Panc1 (cell line): ENCODE measurements at places on chromosomes 12 and 14.
A peak's percentile ranks its signal among the peaks of the same experiment; 100 is the strongest.

- DNase-seq: no peak
- H3K27me3 ChIP-seq: no peaks in the 10 kb centered on the region
- H3K4me1 ChIP-seq: peaks cover 27% of the 10 kb centered on the region
- H3K4me3 ChIP-seq: peak overlapping the region; percentile 79
Measured at GRCh38 chr14:67242168-67242420, 859 bp downstream of the PALS1 start.

DNA sequence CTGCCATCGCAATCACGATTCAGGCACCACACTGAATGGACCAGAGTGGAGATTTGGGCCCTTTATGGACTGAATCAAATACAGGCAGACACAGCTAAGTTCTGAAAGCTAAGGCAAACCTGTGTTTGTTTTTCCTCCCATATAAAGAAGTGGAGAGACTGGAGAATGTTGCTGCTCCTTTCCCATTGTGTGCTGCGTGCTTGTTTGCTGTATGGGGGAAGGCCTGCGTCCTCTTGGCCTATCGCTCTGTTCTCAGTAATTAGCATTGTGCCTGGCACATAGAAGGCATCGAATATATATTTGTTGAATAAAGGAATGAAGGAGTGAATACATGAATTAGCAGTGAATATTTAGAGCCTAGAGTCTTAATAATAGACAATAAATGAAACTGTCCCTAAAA is 12.4 kb downstream of the ST8SIA1 start:
- DNase-seq: no peak
- H3K4me1 ChIP-seq: no peaks in the 10 kb centered on the region
- no peaks in the 10 kb centered on the region for H3K36me3 ChIP-seq

- H3K4me1 ChIP-seq: peaks cover 27% of the 10 kb centered on the region
- H3K27me3 ChIP-seq: no peaks in the 10 kb centered on the region
- no peak overlapping the region for H3K4me3 ChIP-seq
- peak overlapping the region; percentile 77 for H3K27ac ChIP-seq
Measured at GRCh38 chr14:101973356-101973755, 9.0 kb downstream of the DYNC1H1 start.

DNA sequence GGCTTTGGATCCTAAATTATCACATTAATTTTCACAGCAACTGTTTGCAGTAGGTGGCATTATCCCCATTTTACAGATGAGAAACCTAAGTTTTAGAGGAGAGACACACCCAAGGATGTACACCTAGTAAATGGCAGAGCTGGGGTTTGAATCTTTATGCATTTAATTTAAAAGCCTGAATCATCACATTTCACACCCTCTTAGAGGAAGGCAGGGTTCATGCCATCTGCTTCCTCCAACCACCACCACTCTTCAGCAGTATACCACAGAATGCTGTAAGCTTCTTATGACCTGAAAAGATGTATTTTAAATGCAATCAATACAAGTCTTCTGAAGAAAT is 90.3 kb downstream of the CRADD start:
- DNase-seq: no peak
- no peaks in the 10 kb centered on the region for H3K27me3 ChIP-seq
- no peak overlapping the region for H3K4me3 ChIP-seq
- peaks cover 3% of the 10 kb centered on the region for H3K4me1 ChIP-seq

- no peak overlapping the region for H3K27ac ChIP-seq
- DNase-seq: no peak
- H3K4me1 ChIP-seq: peaks cover 22% of the 10 kb centered on the region
- H3K36me3 ChIP-seq: peaks cover 33% of the 10 kb centered on the region
Measured at GRCh38 chr12:64457032-64457431, 5.1 kb downstream of the TBK1 start.

DNA sequence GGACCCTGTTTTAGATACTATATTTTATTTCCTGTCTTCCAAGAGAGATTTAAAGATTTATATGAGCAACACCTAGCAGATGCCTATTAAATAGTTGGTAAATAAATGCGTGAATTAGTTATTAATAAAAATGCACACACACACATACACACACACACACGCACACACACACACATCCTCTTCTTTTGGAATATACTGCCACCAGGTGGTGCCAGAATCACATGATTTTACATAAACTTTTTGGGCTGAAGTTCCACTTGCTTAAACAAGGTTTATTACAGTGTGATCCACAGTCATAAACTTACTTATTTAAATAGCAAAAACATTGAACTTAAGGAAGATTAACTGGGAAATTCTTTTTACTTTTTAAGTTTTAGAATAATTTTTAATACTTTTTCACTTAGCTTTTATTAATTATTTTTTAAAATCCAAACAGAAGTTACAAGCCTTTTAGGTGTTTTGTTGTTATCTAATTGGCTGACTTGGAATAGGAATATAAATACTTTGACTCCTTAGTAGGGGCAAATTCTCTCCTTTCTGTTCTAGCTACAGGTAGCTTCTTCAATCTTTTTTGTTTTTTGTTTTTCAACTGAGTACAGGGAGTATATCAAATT is 17.5 kb downstream of the RAD51B start:
- no peak overlapping the region for H3K27ac ChIP-seq
- DNase-seq: peak; percentile 42
- H3K36me3 ChIP-seq: no peaks in the 10 kb centered on the region; the same call in 1 of the 2 replicates

DNA sequence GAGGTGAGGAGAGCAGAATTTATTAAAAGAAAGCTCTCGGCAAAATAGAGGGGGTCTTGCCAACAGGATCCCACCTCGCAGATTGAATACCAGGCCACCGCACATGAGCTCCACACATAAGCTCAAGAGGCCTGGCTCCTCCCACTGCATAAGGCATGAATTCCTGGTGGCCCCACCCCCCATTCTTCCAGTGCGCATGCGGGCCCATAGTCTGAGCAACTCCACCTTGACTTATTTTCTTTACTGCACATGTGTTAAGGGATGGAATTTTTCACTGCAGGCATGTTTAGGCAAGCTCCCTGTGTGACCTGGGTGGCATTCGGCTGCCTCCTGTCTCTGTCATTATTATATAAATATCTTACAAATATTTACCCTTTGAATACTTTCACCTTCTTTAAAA is 412.5 kb downstream of the RMST start:
- H3K27ac ChIP-seq: no peak overlapping the region
- no peaks in the 10 kb centered on the region for H3K36me3 ChIP-seq
- H3K4me1 ChIP-seq: no peaks in the 10 kb centered on the region
- no peaks in the 10 kb centered on the region for H3K27me3 ChIP-seq
- no peak overlapping the region for H3K4me3 ChIP-seq
- DNase-seq: no peak

DNA sequence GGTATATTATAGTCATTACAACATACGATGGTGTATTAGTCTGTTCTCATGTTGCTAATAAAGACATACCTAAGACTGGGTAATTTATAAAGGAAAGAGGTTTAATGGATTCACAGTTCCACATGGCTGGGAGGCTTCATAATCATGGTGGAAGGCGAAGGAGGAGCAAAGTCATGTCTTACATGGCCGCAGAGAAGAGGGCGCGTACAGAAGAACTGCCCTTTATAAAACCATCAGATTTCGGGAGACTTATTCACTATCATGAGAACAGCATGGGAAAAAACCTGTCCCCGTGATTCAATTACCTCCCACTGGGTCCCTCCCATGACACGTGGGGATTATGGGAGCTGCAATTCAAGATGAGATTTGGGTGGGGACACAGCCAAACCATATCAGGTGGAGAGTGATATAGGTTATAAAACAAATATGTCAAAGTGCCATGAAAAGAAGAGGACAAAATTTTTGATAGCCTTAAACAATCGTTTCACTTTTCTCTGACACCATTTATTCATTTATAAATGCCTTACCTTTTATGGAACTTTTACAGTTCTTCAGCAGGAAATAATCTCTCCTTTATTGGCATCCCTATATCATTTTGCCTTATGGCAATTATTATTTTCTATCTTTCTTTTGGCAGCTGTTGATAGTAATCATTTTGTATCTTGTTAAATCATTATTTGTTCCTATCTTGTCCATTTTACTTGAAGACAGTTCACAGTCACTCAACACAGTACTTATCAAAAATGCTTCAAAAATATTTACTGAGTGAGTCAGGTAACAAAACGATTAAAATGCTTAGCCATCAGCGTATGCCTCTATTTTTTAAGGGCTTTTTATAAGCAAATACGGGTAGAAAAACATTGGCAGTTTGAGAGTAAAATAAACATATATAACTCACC is 196.0 kb downstream of the RAD51B start:
- H3K36me3 ChIP-seq: no peaks in the 10 kb centered on the region
- no peak for DNase-seq
- H3K27ac ChIP-seq: peak overlapping the region; percentile 54; the same call in 1 of the 2 replicates
- no peak overlapping the region for H3K4me3 ChIP-seq

DNA sequence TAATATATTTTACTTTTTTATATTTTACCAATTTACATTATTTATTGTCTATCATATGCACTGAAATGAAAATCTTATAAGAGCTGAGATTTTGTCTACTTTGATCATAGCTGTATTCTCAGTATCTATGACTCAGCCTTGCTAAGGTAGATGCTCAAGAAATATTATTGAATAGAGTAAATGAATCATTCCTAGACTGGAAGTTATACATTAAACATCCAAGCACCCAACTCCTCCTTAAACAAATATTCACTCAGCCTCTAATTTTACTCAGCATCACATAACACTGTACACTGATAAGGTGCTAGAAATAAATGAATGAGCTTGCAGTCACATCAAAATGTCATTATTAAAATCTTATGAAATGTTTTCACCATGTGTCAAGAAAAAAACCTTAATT is 1424.9 kb downstream of the LRFN5 start:
- H3K4me1 ChIP-seq: no peaks in the 10 kb centered on the region
- no peaks in the 10 kb centered on the region for H3K27me3 ChIP-seq
- no peak overlapping the region for H3K27ac ChIP-seq

DNA sequence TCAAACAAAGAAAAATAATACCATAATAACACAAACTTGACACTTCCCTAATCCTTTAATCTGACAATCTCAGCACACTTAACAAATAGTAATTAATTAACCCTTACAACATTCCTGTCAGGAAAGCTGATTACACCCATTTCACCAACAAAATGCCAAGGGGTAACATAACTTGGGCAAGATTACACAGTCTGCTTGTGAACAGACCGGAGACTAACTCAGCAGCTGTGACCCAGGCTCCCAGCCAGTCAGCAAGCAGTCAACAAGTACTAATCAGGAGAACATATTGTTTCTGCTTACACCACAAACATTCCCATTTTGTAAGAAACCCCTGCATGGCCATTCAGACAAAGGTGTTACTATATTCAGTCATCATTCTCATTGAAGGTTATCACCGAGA is 592.5 kb upstream of the FLRT2 start:
- H3K4me1 ChIP-seq: no peaks in the 10 kb centered on the region
- H3K27me3 ChIP-seq: no peaks in the 10 kb centered on the region
- H3K4me3 ChIP-seq: no peak overlapping the region
- no peak overlapping the region for H3K27ac ChIP-seq

- no peak overlapping the region for H3K27ac ChIP-seq
- H3K36me3 ChIP-seq: no peaks in the 10 kb centered on the region
Measured at GRCh38 chr12:44717612-44718011, 158.5 kb downstream of the NELL2 start.

DNA sequence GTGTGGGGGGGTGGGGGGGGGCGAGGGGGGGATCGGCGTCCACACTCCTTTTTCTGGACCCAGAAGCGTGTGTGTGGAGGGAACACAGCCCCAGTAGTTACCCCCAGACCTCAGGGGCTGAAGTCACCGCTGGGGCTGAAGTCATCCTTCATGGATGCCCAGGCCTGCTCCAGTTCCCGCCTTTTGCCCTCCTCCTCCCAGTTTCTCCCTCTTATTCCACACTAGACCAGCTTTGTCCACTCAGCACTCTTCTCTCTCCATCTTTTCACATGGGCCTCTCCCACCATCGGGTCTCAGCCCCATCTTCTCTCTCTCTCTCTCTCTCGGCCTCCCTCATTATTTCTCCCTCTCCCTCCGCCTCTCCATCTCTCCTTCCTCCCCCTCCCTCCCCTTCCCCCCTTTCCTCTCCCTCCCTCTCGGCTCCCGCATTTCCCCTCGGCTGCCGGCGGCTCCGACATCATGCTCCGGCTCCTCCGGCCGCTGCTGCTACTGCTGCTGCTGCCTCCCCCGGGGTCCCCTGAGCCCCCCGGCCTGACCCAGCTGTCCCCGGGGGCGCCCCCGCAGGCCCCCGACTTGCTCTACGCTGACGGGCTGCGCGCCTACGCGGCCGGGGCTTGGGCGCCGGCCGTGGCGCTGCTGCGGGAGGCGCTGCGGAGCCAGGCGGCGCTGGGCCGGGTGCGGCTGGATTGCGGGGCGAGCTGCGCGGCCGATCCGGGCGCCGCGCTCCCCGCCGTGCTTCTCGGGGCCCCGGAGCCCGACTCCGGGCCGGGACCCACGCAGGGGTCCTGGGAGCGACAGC is at the start of gene P3H3:
Gene P3H3 (plus strand): TSS at position 426 of the 799 bp plus-strand sequence. CDS start 34 bp downstream, at position 460.
- peaks cover 10% of the 10 kb centered on the region; the same call in 1 of the 2 replicates for H3K4me1 ChIP-seq
- no peaks in the 10 kb centered on the region for H3K27me3 ChIP-seq

DNA sequence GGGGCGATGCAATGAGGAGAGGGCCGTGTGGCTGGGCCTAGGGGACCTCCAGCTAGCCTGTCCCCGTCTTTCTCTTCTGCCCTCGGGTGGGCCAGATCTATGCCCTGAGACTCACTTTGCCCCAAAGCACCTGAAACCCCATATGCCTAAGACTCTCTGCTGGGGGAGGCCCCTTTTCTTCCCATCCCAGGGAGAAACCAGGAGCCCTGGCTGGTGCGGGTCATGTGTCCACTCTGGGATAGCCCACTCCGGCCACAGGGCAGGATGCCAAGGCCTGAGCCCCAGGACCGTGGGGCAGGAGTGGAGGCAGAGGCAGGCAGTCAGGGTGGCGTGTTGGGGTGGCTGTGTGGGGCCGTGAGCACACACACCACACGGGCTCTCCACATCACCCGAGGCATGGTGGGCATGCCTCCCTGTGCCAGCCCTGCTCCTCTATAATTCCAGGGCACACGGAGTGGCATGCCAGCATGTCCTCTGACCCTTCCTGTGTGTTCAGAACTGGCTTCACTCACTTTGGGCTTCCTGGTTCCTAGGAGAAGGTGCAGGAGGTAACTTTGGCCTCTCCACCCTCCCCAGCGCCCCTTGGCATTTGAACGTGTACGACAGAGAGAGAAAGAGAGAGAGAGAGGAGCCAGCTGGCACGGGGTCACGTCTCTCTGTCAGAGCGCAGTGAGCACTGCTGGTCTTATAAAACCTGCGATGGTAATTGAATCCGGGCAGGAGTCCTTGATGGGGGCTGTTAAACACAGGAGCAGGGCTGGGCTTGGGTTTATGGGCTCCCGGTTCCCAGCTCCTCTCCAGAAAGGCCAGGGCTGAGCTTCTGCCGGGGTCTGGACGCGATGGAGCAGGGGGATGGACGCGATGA is 144.2 kb downstream of the KIF26A start:
- H3K27ac ChIP-seq: no peak overlapping the region
- no peak for DNase-seq
- no peaks in the 10 kb centered on the region for H3K27me3 ChIP-seq
- H3K4me1 ChIP-seq: no peaks in the 10 kb centered on the region
- no peak overlapping the region for H3K4me3 ChIP-seq

GRCh38 chr12:84507956-84508850 is 404.4 kb downstream of the SLC6A15 start:
- H3K4me3 ChIP-seq: no peak overlapping the region
- no peaks in the 10 kb centered on the region for H3K27me3 ChIP-seq
- no peak overlapping the region for H3K27ac ChIP-seq
- H3K36me3 ChIP-seq: no peaks in the 10 kb centered on the region
- no peaks in the 10 kb centered on the region for H3K4me1 ChIP-seq
